GM23248 (cell line): ENCODE measurements at places on chromosomes 5 and 9. TPM values are rescaled to one million over a fixed set of nuclear protein-coding genes. Genes with fewer than 3 reads are reported as not detected.
A peak's percentile ranks its signal among the peaks of the same experiment; 100 is the strongest.

GRCh38 chr9:4068449-4068848 is 231.4 kb downstream of the GLIS3 start:
- no peak for DNase-seq

DNA sequence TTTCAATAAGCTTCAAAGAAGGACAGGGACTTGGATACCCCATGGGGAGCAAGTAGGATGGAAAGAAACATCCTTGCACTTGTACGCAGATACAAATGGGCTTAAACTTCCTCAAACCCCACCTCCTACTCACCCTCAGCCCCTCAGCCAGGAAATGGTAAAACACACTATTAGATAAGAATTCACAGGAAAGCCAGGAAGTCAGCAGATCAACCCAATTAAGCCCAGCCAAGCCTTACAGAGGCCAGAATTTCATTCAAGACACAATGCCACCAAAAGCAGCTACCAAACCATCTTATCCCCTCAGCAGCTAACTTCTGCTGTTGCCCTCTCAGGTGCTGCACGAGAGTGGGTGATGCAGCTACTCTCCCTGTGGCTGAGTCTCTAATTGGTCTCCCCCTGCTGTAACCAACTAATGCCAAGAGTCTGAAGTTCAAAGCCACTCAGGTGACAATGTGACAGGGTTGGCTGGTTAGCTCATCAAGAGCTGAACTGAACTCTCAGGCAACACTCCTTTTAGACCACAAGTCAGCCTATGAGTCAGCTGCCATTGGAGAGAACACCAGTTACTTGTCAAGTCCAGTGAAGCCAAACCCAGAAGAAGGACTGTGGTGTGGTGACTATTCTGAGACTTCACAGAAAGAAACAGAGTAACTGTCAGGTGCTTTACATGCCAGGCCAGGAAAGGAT is 201.9 kb downstream of the ZNF608 start:
- peak; percentile 32 for DNase-seq

GRCh38 chr5:53560028-53560427 is 411 bp upstream of the NDUFS4 start:
- DNase-seq = no peak

DNA sequence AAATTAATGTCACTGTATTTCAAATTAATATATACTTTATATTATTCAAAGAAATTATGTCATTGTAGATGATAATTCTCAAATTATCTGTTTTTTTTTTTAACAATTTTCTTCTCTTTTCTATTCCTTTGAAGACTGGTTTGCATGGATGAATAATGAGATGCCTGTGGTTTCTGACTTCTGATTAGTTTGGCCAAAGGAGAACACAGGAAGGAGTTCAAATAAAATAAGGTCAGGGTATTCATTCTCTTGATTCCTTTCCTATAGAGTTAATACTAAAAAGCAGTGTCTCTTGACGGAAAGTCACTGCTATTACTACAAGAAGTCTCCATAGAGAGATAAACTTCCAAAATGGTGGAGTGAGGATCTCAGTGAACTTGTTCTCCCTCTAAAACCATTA is 279.6 kb upstream of the FTMT start:
- no peak for DNase-seq

DNA sequence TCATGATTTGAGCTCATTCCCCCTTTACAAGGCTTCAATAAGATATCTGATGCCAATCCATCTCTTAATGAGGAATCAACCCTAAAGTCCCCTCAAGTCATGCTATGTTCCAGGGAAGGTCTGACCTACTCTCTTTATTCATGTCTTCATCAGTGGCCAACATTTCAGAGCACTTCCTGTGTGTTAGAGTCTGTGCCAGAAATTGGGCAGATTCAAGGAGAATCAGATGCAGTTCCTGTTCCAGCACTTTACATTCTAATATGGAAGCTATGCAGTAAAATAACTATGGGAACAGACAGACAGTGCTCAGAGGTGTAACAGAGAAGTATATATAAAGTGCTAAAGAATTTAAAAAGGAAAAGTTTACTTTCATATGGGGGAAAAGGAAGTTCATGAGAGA is 193.4 kb upstream of the NR4A3 start:
- no peak for DNase-seq

DNA sequence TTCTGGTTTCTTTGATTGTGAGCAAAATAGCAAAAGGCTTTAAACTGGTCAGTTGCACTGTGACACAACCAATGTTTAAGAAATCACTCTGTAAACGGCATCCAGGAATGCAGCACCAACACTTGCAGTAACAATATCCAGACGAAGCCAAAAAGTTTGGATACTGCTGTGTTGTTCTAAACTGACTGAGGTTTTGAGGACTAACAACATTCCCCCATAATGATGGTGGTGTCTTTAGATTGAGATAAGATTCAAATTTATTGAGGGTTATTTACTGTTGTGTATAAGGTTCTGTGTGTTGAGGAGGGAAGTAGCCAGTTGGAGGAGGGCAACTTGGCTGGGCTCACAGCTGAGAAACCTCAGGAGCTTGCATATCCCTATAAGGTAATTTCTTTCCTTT is 353.6 kb downstream of the BNC2 start:
- DNase-seq = peak; percentile 64

ADGRV1 gene
- total RNA-seq = not detected in 2 replicates

IL17B gene
- not detected in 2 replicates for total RNA-seq
